Stimulated activated CD8-positive, alpha-beta memory T cell treated with anti-CD3 and anti-CD28 coated beads, Interleukin-12 subunit alpha, Interleukin-12 subunit beta, amount 100 ng/mL, for 1 hour (primary cell): ENCODE measurements at places on chromosomes 12 and 14.

DNA sequence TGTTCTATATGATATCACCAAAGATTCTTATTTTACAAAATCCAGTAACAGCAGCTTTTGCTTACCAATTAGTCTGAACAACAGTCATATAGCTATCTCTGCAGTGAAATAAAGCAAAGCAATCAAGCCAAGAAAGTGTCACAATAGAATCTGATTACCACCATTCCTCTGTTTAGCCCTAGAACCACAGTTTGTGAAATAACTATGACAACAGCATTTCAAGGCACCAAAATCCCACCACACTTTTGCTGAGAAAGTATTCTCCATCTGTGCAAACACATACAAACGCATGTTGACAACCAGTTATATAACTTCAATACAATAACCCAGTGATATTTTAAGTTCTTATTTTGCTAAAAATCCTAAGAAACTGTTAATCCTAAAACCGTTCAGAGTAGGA lies 7.4 kb downstream of the PPP1R13B start:
- DNase-seq = no peak

DNA sequence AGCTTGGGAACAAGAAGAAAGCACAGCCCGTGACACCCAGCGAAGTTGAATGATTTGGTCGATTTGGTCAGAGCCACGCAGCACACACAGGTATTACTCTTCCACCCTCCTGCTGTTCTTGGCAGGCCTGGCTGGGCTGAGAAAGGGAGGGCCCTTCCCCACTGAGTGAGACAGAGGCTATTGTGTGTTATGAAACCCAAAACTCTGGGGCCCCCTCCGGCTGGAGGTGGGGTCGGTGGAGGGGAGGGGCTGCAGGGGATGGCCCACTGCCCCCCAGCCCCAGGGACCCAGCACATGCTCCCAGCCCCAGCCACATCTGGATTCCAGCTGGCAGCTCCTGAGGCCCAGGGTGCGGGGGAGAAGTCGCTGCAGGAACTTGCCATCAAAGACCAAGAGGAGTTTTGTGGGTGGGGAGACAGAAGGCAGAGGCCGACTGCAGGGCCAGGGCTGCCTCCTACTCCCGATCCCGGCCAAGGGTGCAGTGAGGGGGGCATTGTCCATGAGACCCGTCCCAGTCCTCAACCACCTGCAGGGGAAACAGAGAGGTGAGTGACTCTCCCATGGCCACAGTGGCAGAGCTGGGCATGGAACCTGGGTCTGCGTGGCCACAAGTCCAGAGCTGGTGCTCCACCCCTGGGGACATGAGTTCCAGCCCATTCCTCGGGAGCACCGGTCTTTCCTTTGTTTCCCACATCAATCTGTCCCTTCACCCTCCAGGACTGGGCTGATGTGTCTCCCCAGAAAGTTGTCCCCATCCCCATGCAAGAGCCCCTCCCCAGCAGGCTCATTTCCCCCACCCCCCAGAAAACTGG lies 8.7 kb downstream of the TMEM119 start:
- DNase-seq = no peak

DNA sequence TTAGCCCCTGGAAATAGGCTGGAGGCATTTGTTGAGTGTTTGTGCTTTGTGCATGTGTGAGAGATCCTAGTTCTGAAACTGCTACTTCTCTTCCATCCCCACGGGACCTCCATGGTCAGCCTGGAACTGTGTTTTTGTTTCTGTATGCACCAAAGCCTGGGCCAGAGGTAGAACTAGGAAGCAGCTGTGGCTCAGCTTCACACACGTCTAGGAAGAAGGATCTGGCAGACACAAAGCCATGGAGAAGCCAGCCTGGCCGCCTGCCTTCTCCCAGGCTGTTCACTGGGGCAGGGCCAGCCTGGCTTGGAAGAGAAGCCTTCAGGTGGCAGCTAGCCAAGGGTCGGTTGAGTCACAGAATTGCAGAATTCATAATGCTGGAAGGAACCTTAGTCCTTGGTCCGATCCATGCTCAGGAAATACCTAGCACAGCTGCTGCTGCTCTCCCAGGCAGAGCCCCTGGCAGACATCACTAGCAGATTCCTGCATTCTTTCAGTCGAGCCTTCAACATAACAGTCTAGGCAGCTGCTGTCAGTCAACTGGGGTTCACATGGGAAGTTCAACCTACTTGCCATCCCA lies 27.0 kb downstream of the RIN3 start:
- DNase-seq = no peak

GRCh38 chr12:87137220-87137619 lies 881.0 kb upstream of the MGAT4C start:
- DNase-seq = no peak

GRCh38 chr12:15829949-15830348 lies 40.8 kb upstream of the EPS8 start:
- no peak for DNase-seq

GRCh38 chr12:85280984-85281630 lies 1.1 kb downstream of the ALX1 start:
- no peak for DNase-seq

DNA sequence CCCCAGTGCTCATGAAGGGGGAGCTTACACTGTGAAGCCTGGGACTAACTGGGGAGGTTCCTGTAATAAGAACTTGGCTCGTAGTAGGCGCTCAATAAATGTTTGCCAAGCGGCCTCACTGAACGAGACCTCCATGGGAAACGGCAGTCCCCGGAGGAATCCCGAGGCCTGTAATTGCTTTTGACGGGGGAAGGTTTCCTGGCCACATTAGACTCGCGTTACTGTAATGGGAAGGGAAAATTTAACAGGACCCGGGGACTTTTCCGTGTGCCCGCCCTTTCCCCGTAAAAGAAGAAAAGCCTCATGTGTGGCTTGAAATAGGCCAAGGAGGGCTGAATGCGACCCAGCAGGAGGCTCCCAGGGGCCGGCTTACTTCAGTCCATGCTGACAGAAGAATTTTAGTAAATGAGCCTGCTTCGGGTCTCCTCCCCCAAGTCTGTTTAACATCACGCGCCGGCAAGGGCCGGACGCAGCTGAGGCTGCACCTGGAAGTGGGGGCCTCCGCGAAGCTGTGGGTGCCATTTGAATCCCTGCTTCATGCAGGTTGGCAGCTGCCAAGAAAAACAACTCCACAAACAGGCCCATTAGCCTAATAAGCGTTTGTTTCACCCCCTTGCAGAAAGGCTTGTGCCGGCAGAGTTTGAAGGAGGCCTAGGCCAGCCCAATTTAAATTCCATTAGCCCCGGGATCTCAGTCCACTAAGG lies 39.8 kb upstream of the PWP1 start:
- DNase-seq = no peak

- DNase-seq = no peak
These were observed 66.5 kb upstream of the DDX11 start for GRCh38 chr12:31007153-31007495.

GRCh38 chr14:89907655-89908054 lies 46.9 kb downstream of the EFCAB11 start:
- DNase-seq = no peak

- DNase-seq = peak; percentile 33
These were observed 486 bp upstream of the AKT1 start for GRCh38 chr14:104795781-104796686.

DNA sequence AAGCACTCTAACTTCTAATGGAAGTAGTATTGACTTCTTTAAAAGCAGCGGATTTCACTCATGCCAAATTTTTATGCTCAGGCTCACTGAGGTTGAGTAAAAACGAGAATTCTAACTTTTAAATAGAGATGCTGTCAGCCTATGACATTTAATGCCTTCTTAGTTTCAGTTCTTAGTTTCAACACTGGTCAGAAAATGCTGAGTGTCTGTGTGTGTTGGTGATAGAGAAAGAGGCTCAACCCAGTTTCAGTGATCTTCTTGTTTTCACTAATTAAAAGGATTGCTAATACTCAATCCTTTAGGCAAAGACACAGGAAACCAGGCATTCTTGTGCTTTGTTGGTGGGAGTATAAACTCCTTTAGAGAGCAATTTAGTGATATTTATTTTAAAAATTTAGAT lies 31.0 kb downstream of the PEBP1 start:
- DNase-seq = no peak

DNA sequence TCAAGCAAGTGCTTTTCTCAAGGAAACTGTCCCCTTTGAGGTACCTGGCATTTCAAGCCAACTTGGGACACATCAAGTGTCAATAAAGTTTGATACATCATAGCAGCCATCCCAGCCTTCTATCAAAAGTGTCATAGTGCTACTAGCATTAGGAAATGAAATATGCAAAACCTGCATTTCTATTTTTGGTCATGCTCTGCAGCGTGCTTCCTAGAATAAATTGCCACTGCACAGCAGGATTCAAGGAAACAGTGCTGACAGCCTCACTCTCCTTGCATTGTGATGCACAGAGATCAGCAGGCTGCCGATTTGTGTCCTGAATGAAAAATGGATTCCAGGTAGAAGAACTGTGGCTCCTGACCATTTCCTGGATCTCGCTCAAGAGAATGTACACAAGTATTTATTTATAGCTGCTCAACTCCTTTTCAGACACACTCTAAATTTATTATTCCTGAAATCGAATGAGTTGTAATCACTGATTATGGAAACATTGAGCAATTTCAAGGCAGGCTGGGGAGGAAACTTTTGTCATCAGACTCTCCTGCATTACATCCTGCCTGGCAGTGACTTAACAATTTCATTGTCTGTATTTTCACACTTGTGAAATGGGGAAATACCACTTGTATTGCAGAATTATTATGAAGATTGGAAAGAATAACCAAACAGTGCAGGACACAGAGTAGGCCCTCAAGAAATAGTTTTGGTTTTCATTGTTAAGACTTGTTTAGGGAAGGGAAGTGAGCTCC lies 120.9 kb downstream of the SLC38A6 start:
- no peak for DNase-seq

DNA sequence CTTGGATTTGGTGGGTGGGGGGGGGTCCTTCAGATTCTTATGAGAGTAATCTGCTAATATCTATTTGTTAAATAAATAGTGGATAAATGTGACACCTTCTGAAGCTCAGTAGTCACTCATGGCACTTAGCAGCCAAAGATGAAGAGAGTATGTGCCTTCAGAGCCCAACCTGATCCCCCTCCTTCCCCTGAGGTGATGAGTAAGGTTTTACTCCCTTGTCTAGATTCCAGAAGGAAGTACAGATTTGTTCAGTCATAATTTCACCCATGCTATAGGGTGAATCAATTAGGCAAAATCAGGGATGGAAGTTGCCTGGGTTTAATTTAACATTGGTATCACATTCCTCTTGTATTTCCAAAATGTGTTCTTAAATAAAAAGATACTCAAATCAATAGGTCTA lies 340.3 kb upstream of the ATP2B1 start:
- DNase-seq = no peak

- peak; percentile 72 for DNase-seq
These were observed 68.2 kb upstream of the ETV6 start for GRCh38 chr12:11581179-11581755.

DNA sequence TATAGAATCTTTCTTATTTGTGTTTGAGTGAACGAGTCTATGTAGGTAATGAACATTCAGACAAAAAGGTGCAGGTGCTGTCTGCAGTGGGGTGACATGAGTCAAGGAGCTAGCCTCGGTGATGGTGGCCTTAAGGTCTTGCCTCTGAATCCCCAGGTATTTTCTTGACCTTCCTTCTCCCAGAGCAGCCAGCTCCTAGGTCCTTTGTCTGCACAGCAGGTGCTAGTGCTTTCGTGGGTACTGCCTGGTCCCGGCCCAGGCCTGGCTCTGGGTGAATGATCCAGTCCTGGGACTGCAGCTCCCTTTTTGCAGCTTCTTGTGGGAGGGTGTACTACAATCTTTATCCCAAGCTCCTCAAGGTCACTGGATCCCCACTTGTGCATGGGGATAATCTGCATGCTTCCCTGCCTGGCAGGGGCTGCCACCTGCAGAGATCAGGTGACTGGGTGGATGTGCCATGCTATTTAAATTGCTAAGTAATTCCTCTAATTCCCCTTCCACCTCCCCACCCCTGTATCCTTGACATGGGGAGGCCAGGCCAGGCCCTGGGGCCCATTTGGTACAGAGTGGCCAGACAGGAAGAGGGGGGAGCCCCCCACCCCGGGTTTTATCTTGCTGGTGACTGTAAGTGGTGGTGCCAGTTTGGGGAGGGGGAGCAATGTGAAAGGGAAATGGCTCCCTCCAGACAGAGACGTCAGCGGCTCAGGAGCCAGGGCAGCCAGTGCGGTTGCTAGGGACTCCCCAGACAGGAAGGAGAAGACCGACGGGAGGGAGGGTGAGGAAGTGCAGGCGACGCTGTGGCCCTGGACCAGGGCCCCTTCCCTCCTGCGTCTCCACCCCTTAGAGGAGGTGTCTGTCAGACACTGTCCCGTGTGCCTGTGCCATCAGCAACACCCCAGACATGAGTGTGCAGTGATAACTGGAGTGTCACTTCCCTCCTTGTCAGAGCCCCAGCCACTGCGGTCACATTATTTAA lies 6.7 kb downstream of the VASH1 start:
- peak; percentile 14 for DNase-seq

DNA sequence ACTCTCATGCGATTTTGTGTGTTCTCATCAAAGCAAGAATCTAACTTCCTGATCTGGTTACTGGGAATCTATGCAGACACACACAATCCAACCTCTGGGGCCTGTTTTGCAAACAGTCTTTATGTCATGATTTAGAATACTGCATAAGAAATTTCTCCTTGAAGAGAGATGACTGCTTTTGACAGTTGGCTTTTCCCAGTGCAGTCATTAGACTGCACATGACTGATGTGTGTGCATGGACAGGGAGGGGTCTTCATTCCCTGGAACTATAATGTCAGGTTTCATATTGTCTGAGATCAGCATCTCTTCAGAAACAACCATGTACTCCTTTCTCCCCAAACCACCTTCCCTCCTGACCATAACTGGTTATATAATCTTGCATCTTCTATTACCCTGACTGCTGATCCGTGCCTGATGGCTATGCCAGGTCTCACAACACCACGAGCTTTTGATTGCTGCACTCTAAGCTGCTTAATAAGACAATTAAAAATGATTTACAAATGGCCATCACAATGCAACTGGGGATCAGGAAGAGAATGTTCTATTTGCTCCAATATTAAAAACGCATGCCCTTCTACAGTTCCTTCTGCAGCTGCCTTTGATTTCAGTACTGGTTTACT lies 995.4 kb downstream of the NRXN3 start:
- DNase-seq = no peak

GRCh38 chr14:105324080-105324778 lies 9.7 kb downstream of the PACS2 start:
- no peak for DNase-seq

DNA sequence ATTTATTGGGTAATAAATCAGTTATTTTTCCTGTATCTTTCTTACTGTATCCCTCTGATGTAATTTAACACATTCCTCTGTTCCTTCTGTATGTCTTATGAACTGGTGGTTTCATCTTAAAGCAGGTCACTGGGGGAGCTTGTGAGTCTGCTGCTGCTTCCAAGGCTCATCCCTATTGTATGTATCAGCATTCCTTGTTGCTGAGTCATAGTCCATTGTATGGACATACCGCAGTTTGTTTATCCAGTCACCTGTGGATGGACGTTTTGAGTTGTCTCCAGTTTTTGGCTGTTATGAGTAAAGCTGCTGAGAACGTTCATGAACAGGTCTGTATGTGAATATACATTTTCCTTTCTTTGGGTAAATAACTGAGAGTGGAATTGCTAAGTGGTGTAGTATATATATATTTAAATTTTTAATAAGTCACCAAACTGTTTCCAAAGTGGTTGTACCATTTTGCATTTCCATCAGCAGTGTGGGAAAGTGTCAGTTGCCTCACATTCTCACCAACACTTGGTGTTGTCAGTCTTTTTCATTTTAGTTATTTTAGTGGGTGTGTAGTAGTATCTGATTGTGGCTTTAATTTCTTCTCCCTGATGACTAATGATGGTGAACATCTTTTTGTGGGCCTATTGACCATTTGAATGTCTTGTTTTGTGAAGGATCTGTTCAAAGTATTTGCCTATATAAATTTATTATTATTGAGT lies 82.7 kb downstream of the BEGAIN start:
- no peak for DNase-seq
